Stimulated activated CD8-positive, alpha-beta memory T cell treated with anti-CD3 and anti-CD28 coated beads, Interleukin-2, amount 100 ng/mL, for 1 hour (primary cell): ENCODE measurements at places on chromosomes 13 and 19.

GRCh38 chr13:40172878-40173277 lies 493.6 kb downstream of the FOXO1 start:
- DNase-seq, result no peak

DNA sequence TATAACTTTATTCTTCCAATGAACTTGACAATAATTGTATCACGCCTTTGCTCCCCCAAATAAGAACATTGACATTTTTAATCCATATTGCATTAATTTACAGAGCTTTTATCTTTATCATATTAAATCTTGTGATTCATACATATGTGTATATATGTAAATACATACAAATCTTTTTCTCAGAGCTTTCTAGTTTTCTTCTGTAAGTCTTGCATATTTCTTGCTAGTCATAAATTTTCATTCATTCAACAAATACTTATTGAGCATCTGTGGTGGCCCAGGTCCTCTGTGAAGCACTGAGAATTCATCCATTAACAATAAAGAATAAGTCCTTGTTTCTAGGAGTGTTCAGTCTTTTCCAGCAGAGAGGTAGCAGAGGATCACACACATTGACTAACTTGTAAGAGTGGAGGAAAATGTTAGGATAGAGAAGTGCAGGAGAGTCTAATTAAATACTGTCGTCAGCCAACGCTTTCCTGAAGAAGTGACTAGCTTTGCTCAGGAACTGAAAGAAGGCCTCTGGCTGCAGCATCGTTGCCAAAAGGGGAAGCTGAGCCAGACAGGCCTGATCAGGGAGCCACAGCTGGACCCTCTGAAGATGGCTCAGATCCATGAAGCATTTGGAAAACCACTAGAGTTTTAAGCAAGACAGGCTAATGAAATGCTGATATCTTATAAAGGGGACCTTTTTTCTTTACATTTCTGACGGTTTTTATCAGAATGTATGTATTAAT lies 38.6 kb upstream of the LAMP1 start:
- no peak for DNase-seq

- no peak for DNase-seq
These were observed 64.9 kb downstream of the KL start for GRCh38 chr13:33080972-33081590.

- peak; percentile 5 for DNase-seq
These were observed 686 bp downstream of the SETDB2 start for GRCh38 chr13:49444524-49445395.

DNA sequence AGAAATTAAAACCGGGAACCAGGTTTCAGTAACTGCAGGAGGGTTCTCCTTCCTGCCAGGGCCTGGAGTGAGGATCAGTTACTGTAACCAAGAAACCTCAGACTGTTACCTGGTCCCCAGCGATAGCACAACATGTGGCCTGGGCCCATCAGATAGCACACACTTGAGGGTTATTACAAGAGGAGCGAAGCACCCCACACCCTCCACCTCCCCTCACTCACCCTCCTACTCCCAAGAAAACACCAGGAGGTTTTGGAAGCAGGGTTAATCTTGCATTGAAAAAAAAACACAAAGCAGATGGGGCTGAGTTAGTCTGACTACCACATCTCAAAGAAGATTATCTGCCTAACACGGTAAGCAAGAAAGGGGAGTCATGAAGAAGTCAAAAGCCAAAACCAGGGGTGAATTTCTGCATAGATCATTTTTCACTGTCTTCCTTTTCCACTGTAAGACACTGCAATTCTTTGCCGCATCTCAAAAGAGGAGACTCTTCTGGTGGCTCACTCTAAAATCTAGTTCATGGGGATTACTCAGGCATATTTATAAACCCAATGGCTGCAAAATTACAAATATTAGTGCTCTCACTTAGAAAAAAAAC lies 75.9 kb upstream of the DOCK9 start:
- DNase-seq, result no peak

DNA sequence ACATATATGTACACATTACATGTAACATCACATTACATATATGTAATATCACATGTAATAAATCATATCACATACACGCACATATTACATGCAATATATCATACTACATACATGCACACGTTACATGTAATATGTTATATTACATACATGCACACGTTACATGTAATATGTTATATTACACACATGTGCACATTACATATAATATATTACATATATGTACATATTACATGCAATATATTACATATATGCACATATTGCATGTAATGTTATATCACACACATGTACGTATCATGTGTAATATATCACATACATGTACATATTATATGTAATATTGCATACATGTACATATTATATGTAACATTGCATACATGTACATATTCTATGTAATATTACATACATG lies 77.6 kb downstream of the GADD45B start:
- DNase-seq, result no peak

- DNase-seq, result peak; percentile 93
These were observed 9.7 kb upstream of the LYPD3 start for GRCh38 chr19:43474986-43475705.

DNA sequence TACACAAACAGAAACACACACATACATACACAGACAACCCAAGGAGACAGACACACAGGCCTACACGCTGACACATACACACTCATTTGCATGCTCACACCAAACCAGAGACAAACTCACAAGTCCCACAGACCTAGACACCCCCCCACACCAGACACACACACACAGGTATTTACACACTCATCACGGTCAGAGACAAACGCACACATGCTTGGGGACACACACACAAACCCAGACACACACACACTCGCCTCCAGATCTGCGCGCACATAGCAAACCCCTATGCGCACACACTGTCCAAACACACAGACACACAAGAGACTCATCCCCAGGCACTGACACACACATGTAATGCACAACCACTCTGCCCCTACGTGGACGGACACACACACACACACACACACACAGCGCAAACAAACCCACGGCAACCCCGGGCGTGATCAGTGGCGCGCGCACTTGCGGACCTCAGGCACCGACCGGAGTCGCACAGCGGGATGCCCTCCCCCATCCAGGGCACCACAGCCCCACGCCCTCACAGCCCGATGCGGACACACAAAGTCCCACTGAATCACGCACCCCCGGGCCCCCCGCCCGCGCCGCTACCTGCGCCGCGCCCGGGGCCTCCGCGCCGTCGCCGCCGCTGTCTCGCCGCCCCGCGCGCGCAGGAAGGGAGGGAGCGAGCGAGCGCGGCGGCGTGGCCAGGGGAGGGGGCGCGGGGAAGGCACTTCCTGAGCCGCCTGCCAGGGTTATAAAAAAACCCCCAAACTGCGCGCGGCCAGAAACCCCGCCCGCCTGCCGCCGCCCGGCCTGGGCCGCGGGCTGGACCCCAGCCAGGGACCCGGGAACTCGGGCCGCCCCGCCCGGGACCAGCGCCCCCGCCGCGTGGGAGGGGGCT lies at the start of gene ADAMTS10:
ADAMTS10 (minus strand) TSS at position 675 of the 895 bp plus-strand sequence. CDS start 5,005 bp downstream, outside the sequence.
- DNase-seq, result no peak

DNA sequence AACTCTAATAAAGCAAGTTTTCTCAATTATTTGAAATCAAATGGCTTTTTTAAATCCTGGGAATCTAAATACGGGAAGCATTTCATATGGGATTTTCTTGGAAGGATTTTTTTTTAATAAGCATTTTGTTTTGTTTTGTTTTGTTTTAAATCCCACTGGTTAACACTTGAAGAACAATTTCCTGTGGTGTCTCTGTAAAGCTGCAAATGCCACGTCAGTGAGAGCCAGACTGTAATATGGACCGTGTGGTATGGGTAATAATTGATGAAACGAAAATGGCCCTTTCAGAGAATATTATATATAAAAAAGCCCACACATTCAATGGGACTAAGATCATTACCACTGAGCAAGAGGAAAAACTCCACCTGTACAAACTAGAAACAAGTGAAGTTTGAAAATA lies 33.9 kb upstream of the MIR17HG start:
- no peak for DNase-seq

DNA sequence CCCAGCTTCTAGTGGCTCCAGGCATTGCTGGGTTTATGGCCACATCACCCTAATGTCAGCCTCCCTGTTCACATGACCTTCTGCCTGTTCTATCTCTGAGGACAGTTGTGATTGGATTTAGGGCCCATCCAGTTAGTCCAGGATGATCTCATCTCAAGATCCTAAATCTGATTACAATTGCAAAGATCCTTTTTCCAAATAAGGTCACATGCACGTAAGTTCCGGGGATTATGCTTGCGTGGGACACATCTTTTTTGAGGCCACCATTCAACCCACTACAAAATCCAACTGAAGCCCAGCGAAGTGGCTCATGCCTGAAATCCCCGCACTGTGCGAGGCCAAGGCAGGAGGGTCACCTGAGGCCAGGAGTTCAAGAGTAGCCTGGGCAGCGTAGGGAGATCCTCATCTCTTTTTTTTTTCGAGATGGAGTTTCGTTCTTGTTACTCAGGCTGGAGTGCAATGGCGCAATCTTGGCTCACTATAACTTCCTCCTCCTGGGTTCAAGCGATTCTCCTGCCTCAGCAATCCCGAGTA lies 12.3 kb downstream of the PLD3 start:
- DNase-seq, result no peak

DNA sequence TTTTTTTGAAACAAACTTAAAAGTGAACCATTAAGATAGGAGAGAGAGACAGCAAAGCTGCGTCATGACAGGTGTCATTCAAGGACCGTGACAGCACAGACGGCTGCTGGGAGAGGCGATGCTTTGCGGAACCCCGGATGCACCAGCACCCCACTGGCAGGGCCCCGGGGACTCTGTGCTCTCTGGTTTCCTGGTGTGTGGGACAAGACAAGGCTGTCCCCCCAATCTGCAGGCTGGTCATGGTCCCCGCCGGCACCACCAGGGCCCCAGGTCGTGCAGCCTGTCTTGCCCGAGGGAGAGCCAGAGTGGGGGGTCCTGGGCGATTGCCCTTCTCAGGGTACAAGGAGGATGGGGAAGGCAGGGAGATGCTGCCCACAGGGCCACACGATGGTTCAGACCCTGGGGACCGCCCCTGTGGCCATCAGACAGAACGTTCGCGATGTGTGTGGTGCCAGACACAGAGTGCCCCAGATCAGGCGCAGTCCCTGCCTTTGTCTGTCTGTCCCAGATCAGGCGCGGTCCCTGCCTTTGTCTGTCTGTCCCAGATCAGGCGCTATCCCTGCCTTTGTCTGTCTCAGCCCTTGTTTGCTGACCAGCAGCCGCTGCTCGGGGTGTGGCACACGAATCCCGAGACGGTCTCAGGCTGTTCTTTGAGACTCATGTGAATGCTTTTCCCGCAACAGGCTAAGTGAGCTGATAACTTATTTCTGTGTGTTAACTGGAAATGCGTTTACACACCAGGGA lies 36.1 kb downstream of the ADPRHL1 start:
- no peak for DNase-seq

DNA sequence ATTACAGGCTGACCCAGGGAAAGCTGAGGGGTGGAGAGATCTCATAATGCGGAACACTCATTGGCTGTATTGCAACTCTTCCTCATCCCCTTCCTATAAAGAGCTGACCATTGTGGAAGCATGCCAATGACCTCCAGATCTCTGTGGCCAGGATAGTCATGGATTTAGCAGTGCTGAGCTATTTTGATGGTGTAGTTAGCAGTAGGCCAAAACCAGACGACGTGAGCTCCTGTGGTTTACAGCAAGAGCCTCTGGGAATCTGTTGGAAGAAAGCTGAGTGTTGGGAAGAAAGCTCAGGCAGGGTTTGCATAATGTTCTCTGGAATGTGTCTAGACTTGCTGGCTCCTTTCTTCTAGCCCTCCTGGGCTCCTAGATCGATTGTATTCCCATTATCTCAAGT lies 187.5 kb upstream of the GPC6 start:
- no peak for DNase-seq

GRCh38 chr19:4365341-4365740 lies 22.0 kb downstream of the MPND start:
- DNase-seq, result no peak

DNA sequence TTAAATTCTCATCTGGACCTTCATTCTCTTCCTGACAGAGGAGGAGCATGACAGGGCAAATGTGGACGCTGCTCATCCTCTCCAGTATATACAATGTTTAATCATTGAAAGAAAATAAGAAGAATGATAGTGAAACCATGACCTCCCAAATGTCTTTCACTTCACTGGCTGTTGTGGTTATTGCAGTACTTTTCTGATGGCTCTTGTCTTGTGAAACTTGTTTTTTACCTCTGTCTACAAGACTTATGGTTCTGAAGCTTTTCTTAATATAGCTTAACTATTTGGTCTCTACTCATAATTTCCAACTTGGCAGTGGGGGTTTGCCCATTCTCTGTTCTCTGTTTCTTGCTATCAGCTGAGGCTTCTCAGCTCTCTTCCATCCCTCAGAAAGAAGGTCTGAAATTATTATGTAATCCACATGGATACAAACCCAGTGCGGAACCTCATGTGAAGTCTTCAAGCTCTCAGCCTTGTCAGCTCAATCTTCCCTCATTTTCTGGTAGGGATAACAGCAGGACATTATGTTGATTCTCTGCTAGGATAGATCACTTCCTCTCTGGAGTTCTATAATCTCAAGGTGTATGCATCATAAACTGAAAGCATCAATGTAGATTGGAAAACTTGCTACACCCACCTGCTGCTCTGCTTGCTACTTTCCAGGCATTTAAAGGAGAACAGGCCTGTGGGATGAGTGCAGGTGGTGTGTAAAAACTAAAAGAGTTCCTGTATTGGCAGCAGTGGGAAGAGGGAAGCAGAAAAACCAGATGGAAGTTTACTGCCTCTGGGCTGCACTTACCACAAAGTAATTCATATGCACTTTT lies 250.3 kb upstream of the HTR2A start:
- DNase-seq, result no peak

GRCh38 chr13:35086667-35087066 lies 144.6 kb downstream of the NBEA start:
- no peak for DNase-seq

DNA sequence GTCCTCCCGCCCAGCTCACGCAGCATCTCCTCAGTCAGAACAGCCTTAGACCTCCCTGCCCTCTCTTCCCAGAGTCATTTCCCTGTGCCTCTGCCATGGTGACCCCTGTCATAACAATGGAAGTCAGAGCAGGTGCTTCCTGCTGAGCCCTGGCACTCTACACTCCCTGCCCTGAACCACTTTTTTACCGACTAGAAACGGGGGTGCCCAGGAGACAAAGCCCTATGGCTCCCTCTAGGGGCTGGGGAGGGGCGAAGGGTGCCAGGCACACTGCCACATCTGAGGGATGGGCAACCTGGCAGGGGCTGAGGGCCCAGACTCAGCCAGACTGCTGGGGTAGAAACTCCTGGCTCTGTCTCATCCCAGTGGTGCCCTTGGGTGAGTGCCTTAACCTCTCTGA lies 16.4 kb downstream of the ZNF574 start:
- DNase-seq, result no peak

DNA sequence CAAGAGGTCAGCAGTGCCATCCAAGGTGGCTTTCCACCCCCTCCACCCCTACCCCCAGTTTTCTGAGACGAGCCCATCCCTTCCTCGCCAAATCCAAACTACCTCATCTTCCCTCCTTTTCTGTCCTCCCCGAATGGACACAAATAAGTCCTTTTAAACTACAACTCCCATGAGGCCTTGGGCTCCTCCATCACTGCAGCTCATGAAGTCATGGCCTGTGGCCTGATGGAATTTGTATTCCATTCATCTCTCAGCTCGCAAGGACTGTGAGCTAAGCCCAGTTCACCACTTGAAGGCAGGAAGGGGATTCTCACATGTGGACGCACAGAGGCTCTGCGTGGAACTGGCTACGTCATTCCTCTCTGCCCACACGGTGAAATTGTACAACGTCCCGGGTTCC lies 12.5 kb downstream of the PTPRH start:
- no peak for DNase-seq

GRCh38 chr19:7597689-7598088 lies 2.0 kb downstream of the CAMSAP3 start:
- DNase-seq, result no peak

- DNase-seq, result no peak
These were observed 111.8 kb downstream of the SACS start for GRCh38 chr13:23321535-23322241.

- no peak for DNase-seq
These were observed 59.2 kb downstream of the SIPA1L3 start for GRCh38 chr19:37966211-37966661.
